ENCODE measurements at places on chromosomes 6 and 20.

- DNase-seq = no peak
These were observed 437.5 kb downstream of the CBLN4 start for GRCh38 chr20:55567826-55568225.

DNA sequence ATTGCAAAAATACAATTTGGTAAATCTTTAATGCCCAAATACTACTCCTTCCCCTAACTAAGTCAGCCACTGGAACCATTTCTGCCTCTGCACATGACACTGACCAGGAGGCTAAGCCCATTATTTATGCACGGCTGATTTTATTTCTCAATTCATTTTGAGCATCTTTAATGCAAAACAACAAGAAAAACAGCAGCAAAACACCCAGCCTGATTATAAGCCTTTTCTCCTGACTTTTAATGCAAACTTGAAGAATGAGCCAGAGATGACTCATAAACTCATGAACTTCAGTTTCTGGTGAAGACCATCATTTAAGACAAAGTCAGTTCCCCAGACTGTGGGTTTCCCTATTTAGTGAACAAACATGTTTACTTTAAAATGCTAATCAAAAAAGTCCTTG is 51.6 kb downstream of the CYP24A1 start:
- DNase-seq = no peak

DNA sequence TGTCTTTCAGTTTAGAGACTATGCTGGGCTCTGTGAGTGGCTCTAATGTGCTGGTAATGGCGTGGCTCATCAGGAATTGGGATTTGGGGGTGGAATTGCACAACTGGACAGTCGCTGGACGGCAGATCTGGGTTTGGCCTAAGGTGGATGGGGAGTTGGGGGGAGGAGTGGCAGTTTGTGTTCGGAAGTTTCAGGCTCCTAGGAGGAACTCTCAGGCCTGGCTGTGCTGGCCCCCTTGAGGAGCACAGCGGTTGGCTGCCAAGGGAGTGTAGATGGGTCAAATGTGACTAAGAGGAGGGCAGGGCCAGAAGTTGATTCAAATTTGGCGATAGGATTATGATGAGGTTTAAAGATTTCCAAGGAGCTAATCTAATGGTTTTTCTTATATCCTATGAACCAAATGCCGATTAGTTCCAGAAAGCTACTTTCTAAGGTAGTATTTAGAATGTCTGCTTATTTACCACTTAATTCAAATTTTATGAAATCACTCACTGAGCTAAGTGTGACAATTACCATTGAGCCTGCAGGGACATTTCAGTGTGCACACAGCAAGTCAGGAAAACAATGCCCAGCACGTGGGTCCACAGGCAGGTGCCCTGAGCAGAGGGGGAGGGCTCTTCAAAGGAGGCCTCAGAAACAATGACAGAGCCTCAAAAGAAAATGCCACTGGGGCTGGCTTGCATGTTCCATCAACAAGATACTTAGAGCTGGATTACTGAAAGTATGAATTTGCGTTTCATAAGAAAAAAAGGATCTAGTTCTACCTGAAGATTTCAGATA is 111.0 kb downstream of the GJA10 start:
- DNase-seq = no peak

- DNase-seq = no peak
These were observed 239.8 kb upstream of the SULF2 start for GRCh38 chr20:48025051-48025515.

GRCh38 chr20:14986656-14987055 is 649.2 kb upstream of the FLRT3 start:
- DNase-seq = no peak

DNA sequence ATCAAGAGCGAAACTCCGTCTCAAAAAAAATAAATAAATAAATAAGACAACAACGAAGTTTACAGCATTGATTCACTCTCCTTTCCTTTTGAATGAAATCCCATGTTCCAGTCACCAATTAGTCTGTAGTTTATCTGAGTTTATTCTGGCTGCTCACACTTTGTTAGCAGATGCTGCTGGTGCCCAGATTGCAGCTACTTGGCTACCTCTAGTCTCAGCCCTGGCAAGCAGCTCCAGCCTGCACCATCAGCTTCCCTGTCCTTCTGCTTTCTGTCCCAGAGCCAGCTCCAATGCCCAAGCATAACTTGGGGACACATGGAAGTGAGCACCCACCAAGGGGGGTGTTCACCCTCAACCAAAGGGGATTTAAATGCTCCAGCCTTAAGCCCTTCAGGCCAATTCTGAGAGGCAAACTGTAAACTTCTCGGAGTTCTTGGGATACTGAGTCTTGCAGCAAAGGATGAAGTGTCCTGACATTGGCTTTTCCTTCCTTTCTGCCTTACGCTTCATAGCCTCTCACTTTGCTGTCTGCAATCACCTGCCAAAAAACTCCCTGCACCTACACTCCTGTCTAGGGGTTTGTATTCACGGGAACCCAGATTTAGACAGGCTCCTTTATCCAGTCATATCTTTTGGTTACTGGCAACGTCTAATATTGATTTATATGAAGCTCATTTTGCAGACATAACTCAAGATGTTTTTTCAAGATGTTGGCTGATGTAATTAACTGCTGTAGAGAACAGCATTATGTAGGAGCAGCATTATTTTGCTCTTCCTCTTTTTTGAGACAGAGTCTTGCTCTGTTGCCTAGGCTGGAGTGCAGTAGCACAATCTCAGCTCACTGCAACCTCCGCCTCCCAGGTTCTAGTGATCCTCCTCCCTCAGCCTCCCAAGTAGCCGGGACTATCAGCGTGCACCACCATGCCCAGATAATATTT is 9.8 kb upstream of the TASP1 start:
- no peak for DNase-seq

DNA sequence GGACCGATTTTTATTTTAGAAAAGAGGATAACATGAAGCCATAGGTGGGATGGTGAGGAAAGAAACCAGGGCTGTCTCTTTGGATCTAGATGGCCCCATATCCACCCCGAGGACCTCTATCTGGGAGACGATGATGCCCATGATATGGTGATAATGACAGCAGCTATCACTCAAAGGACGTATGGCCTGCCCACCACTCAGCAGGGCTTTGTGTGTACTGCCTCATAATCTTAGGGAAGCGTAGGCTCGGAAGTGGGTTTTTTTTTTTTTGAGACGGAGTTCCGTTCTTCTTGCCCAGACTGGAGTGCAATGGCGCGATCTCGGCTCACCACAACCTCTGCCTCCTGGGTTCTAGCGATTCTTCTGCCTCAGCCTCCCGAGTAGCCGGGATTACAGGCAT is 8.2 kb upstream of the TAF8 start:
- no peak for DNase-seq

- DNase-seq = no peak
These were observed 15.5 kb upstream of the NNAT start for GRCh38 chr20:37505263-37506151.

- DNase-seq = no peak
These were observed 1.8 kb downstream of the RBCK1 start for GRCh38 chr20:409697-410559.

GRCh38 chr6:105873211-105873704 is 212.9 kb upstream of the PRDM1 start:
- DNase-seq = no peak

GRCh38 chr6:92945799-92946198 is 473.6 kb downstream of the EPHA7 start:
- no peak for DNase-seq

GRCh38 chr6:147881432-147881831 is 372.9 kb downstream of the SAMD5 start:
- no peak for DNase-seq

DNA sequence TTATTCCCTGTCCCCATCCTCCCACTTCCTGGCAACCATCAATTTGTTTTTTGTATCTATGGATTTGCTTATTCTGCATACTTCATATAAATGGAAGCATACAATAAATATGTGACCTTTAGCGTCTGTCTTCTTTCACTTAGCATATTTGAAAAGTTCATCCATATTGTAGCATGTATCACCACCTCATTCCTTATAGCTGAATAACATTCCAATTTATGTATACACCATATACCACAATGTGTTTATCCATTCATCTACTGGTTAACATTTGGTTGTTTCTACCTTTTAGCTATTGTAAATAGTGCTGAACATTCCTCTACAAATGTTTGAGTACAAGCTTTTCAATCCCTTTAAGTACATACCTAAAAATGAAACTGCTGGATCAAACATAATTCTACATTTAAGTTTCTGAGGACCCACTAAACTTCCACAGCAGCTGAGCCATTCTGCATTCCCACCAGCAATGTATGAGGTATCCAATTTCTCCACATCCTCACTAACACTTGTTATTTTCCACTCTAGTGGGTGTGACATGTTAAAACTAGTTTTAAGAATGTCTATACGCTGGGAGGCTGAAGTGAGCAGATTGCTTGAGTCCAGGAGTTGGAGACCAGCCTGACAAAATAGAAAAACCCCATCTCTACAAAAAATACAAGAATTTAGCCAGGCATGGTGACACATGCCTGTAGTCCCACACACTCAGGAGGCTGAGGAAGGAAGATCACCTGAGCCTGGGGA is 32.9 kb downstream of the NUDT3 start:
- DNase-seq = no peak

DNA sequence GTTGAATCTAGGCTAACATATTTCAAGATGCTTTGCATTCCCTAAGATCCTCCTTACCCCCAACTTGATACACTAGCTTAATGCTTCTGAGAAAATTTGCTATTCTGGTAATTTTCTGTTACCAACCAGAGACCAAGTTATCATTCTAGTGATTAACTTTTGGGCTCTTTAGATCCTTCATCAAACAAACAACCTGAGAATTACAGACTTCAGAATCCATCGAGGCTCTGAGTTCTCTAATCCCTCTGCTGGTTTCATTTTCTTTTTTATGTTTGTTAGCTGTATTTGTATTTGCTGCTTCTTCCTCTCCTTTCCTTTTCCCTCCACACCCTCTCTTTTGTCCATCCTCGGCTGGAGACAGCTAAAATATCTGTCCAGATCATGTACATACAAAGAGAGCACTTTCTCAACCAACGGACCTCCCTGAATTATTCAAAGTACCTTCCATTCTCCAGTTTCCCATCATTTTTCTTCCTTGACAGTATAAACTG is 98.7 kb upstream of the RIPOR2 start:
- DNase-seq = no peak

- no peak for DNase-seq
These were observed at the start of gene WFDC10B for GRCh38 chr20:45704969-45705637. Gene WFDC10B, minus strand, starts transcription at chr20:45705019. Its CDS starts 19,027 bp downstream, at chr20:45685992.

GRCh38 chr20:22366631-22367030 is 217.7 kb downstream of the FOXA2 start:
- no peak for DNase-seq

GRCh38 chr6:42396720-42397119 is 55.0 kb downstream of the TRERF1 start:
- DNase-seq = no peak
